ENCODE measurements at places on chromosomes 5 and 9. TPM values are rescaled to one million over a fixed set of nuclear protein-coding genes. Genes with fewer than 3 reads are reported as not detected.
A peak's percentile ranks its signal among the peaks of the same experiment; 100 is the strongest.

- no peaks in the 10 kb centered on the region for H3K36me3 ChIP-seq
- peaks cover 39% of the 10 kb centered on the region for H3K27me3 ChIP-seq
- no peak overlapping the region for H3K27ac ChIP-seq
- H3K4me3 ChIP-seq = no peak overlapping the region
These were observed 14.4 kb downstream of the ASS1 start for GRCh38 chr9:130459151-130459550.

DNA sequence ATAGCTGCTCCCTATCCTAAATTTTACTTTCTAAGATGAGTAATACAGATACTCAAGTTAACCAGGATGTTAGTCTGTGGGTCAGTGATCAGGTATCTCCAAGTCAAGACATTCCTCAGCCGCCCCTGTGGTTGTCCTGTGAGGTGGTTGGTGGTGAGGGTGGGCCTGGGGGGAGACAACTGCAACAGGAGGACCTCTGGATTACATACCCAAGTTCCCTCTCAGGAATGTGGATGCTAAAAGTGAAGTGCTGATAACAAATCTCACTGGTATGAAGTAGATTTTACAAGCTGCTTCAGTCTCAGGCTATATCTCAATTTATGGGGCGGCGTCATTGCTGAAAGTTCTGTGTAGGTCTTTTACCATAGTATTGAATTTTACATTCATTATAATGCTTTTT lies 38.3 kb downstream of the SLC1A3 start:
- no peaks in the 10 kb centered on the region for H3K36me3 ChIP-seq
- no peak for DNase-seq
- no peak overlapping the region for H3K4me3 ChIP-seq
- peaks cover 11% of the 10 kb centered on the region for H3K27me3 ChIP-seq
- H3K27ac ChIP-seq = no peak overlapping the region

- no peak for DNase-seq
- H3K4me1 ChIP-seq = peaks cover 10% of the 10 kb centered on the region
- no peak overlapping the region for H3K27ac ChIP-seq
- peaks cover 4% of the 10 kb centered on the region for H3K27me3 ChIP-seq
- no peak overlapping the region for H3K4me3 ChIP-seq
These were observed 48.4 kb upstream of the APC start for GRCh38 chr5:112689155-112689909.

DNA sequence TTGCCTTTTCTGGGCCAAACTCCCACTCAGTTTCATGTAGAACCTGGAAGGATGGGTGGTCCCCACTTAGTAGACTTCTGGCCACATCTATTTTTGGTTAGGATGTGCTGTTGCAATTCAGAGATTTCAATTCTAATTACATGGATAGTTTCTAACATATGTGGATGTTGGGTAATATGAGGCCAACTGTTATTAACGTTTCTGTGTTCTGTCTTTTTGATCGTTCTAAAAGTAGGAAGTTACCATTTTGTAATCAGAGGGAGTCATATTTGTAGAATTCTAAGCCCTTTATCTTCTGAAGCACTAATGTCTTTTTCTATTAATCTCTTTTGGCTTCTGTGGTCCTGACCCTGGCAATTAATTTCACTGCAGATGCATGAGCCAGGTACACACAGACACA lies 141.6 kb upstream of the SPEF2 start:
- no peaks in the 10 kb centered on the region for H3K27me3 ChIP-seq
- no peak for DNase-seq
- H3K27ac ChIP-seq = no peak overlapping the region
- H3K4me3 ChIP-seq = no peak overlapping the region

DNA sequence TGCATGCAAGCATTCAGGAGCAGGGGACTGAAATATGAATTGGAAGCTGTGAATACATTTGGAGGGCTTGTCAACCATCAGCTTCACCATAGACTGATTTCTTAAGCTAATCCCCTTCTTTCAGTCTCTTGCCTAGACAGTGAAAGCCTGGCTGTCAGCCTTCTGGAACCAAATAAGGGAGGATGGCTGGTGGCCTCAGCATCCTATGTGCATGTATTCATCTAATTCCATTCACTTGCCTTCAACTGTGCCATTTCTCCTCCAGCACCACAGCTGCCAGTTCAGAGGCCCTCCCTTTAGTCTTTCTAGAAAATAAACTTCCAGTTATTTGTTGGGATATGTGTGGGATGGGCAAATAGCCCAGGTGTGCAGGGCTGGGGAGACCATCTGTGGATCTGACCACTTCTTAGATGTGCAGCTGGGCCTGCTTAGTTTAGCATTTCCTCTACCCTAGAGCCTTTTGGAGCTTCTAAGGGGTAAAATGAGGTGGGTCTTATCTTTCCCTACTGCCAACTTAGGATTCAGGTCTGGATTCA lies 62.1 kb downstream of the AOPEP start:
- H3K4me3 ChIP-seq = no peak overlapping the region
- H3K27me3 ChIP-seq = no peaks in the 10 kb centered on the region
- H3K36me3 ChIP-seq = peaks cover 8% of the 10 kb centered on the region

Gene PCDHGA4
- not detected for polyA plus RNA-seq

- H3K4me3 ChIP-seq = no peak overlapping the region
- H3K36me3 ChIP-seq = peaks cover 8% of the 10 kb centered on the region
- no peaks in the 10 kb centered on the region for H3K27me3 ChIP-seq
- H3K27ac ChIP-seq = no peak overlapping the region
These were observed 15.0 kb downstream of the CARD19 start for GRCh38 chr9:93111001-93111370.

- no peaks in the 10 kb centered on the region for H3K36me3 ChIP-seq
- H3K4me1 ChIP-seq = peaks cover 52% of the 10 kb centered on the region
- H3K4me3 ChIP-seq = peak overlapping the region; percentile 9
- no peak for DNase-seq
- H3K27ac ChIP-seq = no peak overlapping the region
These were observed 3.5 kb downstream of the HBEGF start for GRCh38 chr5:140342896-140343295.

DNA sequence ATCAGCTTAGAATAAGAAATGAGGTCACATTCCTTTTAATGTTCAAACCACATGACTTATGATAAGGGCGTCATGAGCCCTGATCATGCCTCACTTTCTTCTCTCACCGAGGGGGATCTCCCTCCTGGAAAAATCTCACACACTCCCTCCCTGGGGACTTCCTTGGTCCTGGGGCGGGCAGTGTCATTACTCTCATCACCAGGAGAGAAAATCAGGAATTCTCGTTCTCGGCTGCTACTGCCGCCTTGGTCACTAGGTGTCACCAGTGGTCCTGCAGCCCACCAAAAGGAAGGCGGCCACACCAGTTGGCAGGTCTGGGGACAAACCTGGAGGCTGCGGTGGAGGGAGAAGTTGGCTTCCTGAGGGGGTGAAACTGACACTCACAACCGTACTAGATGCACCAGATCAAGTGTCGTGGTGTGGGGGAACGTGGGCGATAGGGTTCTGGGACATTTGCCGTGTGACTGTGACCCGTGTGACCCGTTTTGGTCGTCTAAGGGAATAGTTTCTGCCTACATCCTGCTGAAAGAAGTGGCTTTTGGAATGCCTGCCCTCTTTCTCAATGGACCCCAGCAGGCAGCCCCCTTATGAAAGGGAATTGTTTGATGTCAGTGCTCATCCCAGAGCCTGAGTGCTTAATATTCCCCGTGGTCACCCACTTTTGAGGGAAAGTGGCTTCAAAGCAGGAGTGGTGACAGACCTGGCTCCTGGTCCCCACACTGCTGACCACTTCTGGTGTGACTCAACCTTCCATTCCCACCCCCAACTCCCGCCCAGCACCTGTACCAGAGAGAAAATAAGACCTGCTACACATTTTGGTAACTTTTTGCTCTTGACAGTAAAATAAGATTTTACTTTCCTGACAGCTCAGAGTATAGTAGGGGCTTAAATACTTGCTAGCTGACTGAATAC lies 63.2 kb downstream of the ACER2 start:
- no peaks in the 10 kb centered on the region for H3K36me3 ChIP-seq
- H3K4me1 ChIP-seq = peaks cover 4% of the 10 kb centered on the region
- H3K27ac ChIP-seq = no peak overlapping the region
- peak; percentile 24 for DNase-seq

Gene C5orf46
- polyA plus RNA-seq = not detected

GRCh38 chr9:97857606-97858392 lies 4.8 kb downstream of the FOXE1 start:
- H3K36me3 ChIP-seq = peaks cover 4% of the 10 kb centered on the region
- no peak for DNase-seq
- peak overlapping the region; percentile 89 for H3K27ac ChIP-seq
- H3K4me1 ChIP-seq = peaks cover 20% of the 10 kb centered on the region

Gene IGIP
- 0.18 TPM for polyA plus RNA-seq

Gene SREK1IP1
- polyA plus RNA-seq = 27.9 TPM

- H3K27me3 ChIP-seq = peaks cover 9% of the 10 kb centered on the region
- no peak for DNase-seq
- H3K4me1 ChIP-seq = no peaks in the 10 kb centered on the region
- H3K4me3 ChIP-seq = no peak overlapping the region
- H3K36me3 ChIP-seq = no peaks in the 10 kb centered on the region
These were observed 326.5 kb downstream of the NTRK2 start for GRCh38 chr9:84996029-84996428.

GRCh38 chr5:73497497-73498056 lies 665 bp upstream of the BTF3 start:
- peaks cover 18% of the 10 kb centered on the region for H3K27me3 ChIP-seq
- peaks cover 17% of the 10 kb centered on the region for H3K36me3 ChIP-seq
- DNase-seq = no peak
- H3K4me3 ChIP-seq = peak overlapping the region; percentile 97
- H3K27ac ChIP-seq = peak overlapping the region; percentile 100

DNA sequence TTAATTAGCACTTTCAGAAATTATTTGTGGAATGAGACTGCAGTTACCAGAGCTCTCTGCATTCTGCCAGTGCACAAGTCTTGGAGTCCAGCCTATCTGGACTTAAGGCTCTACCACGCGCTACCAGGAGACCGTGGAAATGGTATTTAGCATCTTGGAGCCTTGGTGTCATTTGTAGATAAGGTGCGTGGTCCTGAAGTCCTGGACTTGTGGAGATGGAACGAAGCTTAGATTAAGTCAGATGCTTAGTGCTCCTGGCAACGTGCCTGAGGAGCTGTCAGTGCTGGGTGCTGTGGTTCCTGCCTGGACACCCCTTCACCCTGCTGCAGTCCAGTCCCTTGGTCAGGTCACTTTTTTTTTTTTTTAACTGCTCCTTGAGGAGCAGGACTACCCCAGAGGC lies 59.7 kb downstream of the RCL1 start:
- no peak overlapping the region for H3K27ac ChIP-seq
- no peak overlapping the region for H3K4me3 ChIP-seq
- H3K4me1 ChIP-seq = peaks cover 16% of the 10 kb centered on the region
- H3K27me3 ChIP-seq = no peaks in the 10 kb centered on the region
- peaks cover 7% of the 10 kb centered on the region for H3K36me3 ChIP-seq

Data from naive B cell (primary cell).